ENCODE measurements at places on chromosomes 4 and X.

- DNase-seq, result no peak
Observed at GRCh38 chrX:153520287-153520917, 3.0 kb downstream of the ATP2B3 start.

DNA sequence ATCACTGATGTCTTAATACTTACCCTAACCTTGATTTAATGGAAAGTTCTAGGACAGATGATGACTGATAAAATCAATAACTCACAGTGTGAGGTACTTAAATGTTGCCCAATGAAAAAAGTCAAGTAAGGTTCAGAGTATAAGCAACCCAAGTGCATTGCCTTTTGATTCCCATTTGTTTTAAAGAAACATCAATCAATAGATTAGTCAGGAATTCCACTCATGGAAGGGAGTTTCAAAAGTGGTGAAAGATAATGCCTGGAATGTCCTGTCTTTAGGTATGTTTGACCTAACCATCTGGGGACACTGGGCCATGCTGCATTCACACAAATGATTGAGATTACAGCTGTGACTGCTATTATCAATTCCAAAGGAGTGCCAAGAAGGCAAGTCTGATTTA lies 259.7 kb downstream of the PPARGC1A start:
- no peak for DNase-seq

DNA sequence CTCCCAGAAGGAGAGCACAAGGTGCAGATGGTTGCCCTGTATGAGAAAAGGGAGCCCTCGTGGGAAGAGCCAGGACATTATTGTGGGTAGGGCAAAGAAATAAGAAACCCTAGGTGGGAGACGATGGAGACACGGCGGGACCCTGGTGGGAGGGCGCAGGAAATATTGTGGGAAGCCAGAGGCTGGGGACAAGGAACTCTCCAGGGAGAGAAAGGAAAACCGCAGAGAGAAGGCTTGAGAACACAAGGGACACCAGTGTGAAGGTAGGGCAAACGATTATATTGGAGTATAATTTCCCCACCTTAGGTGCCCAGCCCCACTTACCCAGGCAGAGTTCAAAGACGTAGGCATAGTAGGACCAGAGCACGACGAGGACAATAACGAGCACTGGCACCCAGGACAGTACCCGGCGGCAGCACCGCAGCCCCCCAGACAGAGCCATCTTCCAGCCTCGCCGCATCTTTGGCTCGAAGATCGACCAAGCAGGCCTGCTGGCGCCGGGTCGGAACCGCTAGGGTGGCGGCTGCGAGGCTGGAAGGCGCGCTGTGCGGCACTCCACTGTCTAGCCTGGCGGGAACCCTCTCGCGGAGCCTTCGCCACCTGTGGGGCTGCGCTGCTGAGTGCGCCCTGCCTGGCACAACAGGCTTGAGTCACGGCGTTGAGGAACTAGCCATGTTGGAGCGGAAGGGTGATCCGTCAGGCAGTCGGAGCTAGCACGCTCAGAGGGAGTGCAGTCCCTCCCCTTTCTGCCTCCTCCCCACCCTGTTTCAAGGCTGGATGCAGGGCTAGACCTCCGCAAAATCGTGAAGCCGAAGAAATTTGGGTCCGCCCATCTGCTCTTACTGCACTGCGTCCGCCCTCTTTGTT lies at the start of gene ZDHHC15:
TSS of gene ZDHHC15 (minus strand) at position 473 of the 867 bp plus-strand sequence. CDS start at position 460, 13 bp downstream.
- peak; percentile 70 for DNase-seq

DNA sequence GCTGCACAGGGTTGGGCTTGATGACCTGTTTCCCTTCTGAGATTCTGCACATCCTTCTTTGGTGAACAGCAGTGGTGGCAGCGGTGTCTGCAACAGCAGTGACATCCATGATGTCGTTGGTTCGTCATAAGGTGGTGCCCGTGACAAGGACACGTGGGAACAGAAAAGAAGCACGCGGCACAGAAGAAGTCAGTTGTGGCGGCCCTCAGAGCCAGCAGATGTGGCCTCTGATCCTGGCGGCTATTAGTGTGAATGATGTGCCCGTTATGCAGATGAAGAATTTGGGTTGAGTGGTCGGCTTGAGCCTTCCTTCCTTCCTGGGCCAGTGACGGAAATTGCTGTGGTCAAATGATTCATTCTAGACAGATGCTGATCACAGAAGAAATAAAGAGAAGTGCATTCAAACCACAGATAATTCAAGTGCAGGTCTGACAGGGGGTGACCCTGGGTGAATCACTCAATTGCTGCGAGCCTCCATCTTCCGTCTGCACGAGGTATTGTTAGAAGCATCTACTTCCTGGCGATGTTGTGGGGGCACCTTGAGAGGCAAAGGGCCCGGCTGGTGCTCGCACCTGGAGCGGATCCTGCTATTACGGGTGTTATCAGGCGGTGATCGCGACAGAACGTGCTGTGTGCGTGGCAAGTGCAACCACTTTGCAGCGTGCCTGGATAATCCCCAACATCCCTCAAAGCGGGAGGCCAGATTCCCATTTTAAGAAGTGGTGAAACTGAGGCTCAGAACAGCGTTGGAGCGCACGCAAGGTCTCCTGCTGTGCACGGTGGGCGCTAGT lies 215.2 kb upstream of the PSAPL1 start:
- no peak for DNase-seq

All from DMS79 (cell line).